ENCODE measurements at places on chromosomes 12 and 14. TPM values are rescaled to one million over a fixed set of nuclear protein-coding genes. Genes with fewer than 3 reads are reported as not detected.

The TAS2R30 gene
- 2.9 TPM for total RNA-seq

The BBOF1 gene
- 0.64 TPM for total RNA-seq

The IKZF4 gene
- 17.0 TPM for total RNA-seq

The RNU4-1 gene
- 2,211 TPM for total RNA-seq

The IL23A gene
- total RNA-seq, result 20.9 TPM

The PRIM1 gene
- total RNA-seq, result 76.6 TPM

The DPY19L2 gene
- 3.8 TPM for total RNA-seq

The CGRRF1 gene
- total RNA-seq, result 17.7 TPM

The INHBC gene
- not detected for total RNA-seq

The ATP23 gene
- 15.5 TPM for total RNA-seq

The IL22 gene
- total RNA-seq, result not detected

The MYH6 gene
- total RNA-seq, result 0.60 TPM

The CLEC4E gene
- not detected for total RNA-seq

The SCN8A gene
- 0.84 TPM for total RNA-seq

The KCNC2 gene
- total RNA-seq, result not detected

The WIF1 gene
- total RNA-seq, result not detected
